ENCODE measurements at places on chromosomes 11 and 22. TPM values are rescaled to one million over a fixed set of nuclear protein-coding genes. Genes with fewer than 3 reads are reported as not detected.

GRCh38 chr22:38474003-38474607, 6.2 kb downstream of the KDELR3 start:
- DNase-seq, result no peak

LMO1 gene
- total RNA-seq, result not detected

DNA sequence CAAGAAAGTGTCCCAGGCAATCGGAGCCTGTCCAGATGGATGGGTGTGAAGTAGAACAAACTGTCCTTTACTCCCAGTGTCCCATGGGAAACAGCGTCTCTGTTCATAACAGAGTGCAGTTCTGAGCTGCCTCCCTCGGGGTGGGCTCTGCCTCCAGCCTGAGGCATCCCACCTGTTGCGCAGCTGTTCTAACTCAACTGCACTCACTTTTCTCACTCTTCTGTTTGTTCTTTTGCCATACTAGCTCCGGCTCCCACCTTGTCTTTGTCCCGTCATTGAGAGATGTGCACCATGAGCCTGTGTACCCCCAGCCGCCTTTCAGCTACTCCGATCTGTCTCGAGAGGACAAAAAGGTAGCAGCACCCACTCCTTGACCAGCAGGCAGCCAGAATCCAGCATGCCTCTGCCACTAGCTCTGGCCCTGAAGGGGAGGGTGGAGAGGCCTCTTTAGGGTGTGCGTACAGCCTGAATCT, 20.7 kb upstream of the CDC42EP2 start:
- no peak for DNase-seq

GRCh38 chr11:128157423-128158298, 429.7 kb downstream of the ETS1 start:
- peak; percentile 84 for DNase-seq

DNA sequence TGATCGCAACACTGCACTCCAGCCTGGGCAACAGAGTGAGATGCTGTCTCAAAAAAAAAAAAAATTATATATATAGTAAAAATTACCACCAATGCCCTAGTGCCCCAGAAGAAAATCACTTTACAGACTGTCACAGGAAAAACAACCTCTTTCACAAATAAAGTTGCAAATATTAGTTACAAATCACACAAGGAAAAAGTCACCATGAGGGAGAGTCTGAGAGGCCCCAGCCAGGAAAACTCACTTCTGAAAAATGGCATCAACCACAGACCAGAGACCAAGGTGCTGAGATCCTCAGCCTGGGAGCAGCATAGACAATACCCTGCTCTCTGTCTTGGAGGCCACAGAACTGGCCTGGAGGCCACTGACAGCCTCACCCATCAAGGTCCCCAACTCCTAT, 20.4 kb downstream of the GGT5 start:
- no peak for DNase-seq

GRCh38 chr11:47325271-47326041, 27.0 kb downstream of the MYBPC3 start:
- no peak for DNase-seq

- peak; percentile 32 for DNase-seq
Observed at GRCh38 chr11:126920833-126921232, 79.7 kb downstream of the KIRREL3 start.

GLYATL2 gene
- total RNA-seq, result 0.63 TPM

FGF19 gene
- 27.4 TPM for total RNA-seq

PPFIA1 gene
- 66.6 TPM for total RNA-seq

BLID gene
- not detected for total RNA-seq

- DNase-seq, result no peak
Observed at GRCh38 chr22:31618471-31619176, 43.4 kb downstream of the PISD start.

- no peak for DNase-seq
Observed at GRCh38 chr11:36409152-36409816, 100.8 kb downstream of the TRAF6 start.
